ENCODE measurements at places on chromosomes 7 and 10.

GRCh38 chr7:152868122-152869040 is 108.8 kb downstream of the ACTR3B start:
- no peak for DNase-seq

- DNase-seq: peak; percentile 58
Measured at GRCh38 chr10:62817766-62818425, 1.7 kb upstream of the EGR2 start.

DNA sequence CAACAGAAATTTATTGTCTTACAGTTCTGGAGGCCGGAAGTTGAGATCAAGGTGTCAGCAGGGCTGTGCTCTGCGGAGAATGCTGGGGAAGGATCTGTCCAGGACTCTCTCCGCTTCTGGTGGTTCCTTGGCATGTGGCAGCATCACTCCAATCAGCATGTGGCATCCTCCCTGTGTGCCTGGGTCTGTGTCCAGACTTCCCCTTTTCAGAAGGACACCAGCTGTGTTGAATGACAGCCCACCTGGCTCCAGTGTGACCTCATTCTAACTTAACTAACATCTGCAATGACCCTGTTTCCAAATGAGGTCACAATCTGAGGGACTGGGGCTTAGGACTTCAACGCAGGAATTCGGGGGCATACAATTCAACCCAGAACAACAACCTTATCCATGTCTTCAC is 141.9 kb downstream of the BMS1 start:
- DNase-seq: no peak

- DNase-seq: no peak
Measured at GRCh38 chr7:43876976-43877745, 7.8 kb upstream of the MRPS24 start.

- no peak for DNase-seq
Measured at GRCh38 chr10:66349726-66350125, 576.1 kb upstream of the LRRTM3 start.

DNA sequence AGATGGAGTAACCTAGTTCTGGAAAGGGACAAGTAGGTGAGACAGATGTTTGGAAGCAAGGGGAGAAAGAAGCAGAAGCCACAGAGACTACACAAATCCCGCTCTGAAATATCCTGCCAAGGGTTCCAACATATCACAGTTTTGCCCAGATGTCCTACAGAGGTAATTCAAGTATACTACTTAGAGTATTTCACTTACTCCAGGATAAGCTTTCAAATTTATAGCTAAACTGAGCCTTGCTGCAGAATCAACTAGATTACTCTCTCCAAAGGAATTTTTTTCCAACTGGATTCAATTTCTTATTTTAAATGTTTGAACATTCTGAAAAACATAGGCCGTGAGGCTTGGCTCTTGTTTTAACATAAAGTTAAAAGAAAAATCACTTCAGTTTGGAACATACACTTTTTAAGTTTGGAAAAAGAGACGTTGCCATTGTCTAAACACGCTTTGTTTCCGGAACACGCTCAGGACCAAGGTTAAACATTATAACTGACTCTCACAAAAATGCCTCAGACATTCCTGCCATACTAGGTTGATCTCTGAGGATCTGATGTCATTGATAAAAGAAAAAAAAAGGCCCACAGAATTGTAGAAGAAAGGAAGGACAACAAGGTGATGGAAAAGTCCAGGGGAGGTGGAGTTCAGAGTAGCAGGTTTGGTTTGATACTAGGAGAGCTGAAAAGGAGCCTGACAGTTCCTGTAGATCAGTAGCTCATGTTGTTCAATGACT is 74.8 kb downstream of the FAM185A start:
- no peak for DNase-seq

DNA sequence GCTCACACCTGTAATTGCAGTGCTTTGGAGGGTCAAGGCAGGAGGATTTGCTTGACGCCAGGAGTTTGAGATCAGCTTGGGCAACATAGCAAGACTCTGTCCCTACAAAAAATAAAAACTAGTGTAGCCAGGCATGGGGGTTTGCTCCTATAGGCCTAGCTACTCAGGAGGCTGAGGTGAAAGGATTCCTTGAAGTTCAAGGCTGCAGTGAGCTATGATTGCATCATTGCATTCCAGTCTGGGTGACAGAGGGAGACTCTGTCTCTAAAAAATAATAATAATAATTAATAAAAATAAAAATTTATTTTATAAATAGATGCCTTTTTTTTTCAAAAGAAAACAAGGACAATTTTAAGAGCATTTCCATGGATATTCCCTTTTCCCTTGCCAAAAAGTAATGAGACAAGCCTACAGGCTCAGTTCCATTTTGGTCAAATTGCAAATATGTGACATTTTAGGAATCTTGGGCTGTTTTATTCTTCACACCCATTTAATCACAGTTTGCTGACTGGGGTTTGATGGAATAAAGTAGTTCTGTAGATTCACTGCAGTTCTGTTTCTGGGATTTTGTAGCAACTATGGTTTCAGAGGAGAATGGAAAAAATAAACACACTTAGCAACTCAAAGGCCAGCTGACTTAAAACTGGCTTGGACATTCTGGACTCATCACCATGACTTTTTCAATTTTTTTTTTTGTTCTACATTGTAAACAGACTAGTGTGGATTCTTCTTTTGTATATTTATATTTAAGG is 48.4 kb upstream of the ARHGAP21 start:
- no peak for DNase-seq

- DNase-seq: no peak
Measured at GRCh38 chr10:131994435-131994834, 12.7 kb upstream of the BNIP3 start.

- no peak for DNase-seq
Measured at GRCh38 chr10:36766940-36767339, 358.5 kb upstream of the ANKRD30A start.

GRCh38 chr7:112140600-112140999 is 65.6 kb downstream of the DOCK4 start:
- no peak for DNase-seq

GRCh38 chr10:132655735-132656134 is 118.1 kb downstream of the INPP5A start:
- DNase-seq: no peak

GRCh38 chr10:123294886-123295285 is 140.7 kb downstream of the BUB3 start:
- no peak for DNase-seq

DNA sequence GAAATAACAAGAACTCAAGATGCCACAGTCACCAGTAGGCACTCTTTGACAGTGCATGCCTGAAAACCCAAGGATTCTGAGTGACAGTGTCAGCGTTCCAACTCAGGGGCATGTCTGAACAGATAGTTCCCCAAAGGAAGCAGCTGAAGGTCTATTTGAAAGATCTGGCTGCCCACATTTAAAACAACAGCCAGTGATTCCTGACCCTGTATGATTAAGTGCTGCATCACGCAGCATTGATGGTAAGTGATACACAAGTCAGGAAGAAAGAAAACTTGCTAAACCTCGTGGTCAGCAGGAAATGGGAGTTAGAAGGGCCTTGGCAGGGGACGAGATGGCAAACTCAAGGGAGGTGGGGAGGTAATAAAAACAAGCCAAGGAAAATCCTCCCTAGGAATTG is 1013.1 kb downstream of the TYW1 start:
- peak; percentile 29 for DNase-seq

- DNase-seq: no peak
Measured at GRCh38 chr10:78231939-78232338, 198.3 kb downstream of the RPS24 start.

- peak; percentile 58 for DNase-seq
Measured at GRCh38 chr10:31977440-31978155, 49.0 kb upstream of the ARHGAP12 start.

DNA sequence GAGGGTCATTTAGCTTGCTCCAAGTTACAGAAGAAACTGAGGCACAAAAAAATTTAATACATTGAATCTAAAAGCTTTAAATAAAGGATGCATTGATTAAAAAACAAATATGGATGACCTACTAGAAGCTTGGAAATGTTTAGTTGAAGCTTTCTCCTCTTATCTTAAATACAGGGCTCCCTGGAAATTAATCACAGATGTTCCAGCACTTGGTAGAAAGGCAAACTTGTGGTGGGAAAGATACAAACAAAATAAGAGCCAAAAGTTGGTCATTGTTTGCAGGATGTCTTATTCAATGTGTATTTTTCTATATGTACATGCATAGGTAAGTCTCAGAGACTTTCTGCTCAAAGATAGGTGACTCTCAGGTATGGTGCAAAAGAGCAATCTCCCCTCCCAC is 40.7 kb upstream of the LYZL1 start:
- no peak for DNase-seq

DNA sequence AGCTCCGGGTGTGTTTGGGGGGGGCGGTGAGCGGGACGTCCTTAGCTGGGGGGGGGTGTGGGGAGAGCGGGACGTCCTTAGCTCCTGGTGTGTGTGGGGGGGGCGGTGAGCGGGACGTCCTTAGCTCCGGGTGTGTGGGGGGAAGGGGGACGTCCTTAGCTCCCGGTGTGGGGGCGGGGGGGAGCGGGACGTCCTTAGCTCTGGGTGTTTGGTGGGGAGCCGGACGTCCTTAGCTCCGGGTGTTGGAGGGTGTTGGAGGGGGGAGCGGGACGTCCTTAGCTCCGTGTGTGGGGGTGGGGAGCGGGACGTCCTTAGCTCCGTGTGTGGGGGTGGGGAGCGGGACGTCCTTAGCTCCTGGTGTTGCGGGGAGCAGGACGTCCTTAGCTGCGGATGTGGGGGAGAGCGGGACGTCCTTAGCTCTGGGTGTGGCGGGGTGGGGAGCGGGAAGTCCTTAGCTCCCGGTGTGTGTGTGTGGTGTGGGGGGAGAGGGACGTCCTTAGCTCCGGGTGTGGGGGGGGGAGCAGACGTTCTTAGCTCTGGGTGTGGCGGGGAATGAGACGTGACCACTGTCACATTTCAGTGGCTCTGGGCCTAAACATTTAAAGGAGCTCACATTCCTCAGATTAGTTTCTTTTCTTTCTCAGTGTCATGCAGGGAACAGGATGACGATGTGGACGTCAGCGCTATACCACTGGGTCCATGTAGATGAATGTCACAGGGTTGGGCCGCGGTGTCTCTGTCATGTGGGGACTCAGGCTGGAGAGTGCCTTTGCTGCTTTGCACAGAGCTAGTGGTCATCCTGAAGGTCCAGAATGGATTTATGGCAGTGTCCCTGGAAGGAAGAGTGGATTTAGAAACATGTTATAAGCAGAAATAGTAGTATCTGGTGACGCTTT is 7.5 kb downstream of the DYNC2I1 start:
- peak; percentile 40 for DNase-seq

DNA sequence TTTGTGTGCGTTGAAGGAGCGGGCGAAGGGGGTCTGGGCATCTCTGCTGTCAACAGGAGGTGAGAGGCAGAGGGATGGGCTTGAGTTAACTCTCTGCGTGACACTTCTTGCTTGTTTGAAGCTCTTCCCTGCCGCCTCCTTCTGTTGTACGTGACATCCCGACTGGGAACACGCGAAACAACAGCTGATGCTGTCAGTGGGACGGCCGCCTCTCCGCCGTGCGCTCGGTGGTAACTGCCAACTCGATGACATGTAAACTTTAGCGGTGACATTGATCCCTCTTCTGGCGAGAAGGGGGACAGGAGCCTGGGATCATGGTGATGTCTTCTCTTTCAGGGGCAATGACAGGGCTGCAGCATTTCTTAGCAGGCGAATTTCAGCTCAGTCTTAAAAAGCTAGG is 394.5 kb downstream of the TYW1 start:
- DNase-seq: no peak

DNA sequence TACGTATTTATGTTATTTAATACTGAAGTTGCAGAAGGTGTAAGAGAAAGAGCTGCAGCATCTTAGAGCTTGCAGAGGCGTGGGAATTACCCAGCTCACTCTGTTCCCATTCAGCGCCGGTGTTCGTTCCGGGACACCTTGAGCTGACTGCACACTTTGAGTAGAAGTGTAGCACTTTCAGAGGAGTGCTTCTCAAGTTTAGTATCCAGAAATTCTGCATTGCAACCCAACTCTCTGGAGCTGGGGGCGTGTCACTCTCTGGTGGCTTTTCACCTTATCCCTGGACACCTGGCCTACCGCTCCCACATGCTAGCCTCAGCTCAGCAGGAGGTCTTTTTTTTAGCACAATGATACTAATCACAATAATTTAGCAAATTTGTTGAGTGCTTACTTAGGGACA is 66.4 kb upstream of the SHH start:
- DNase-seq: no peak

- no peak for DNase-seq
Measured at GRCh38 chr7:48389977-48390376, 218.7 kb downstream of the ABCA13 start.

- DNase-seq: peak; percentile 96
Measured at GRCh38 chr10:99906470-99906869, 103.3 kb downstream of the DNMBP start.
